ENCODE measurements at places on chromosomes 7 and 10.

DNA sequence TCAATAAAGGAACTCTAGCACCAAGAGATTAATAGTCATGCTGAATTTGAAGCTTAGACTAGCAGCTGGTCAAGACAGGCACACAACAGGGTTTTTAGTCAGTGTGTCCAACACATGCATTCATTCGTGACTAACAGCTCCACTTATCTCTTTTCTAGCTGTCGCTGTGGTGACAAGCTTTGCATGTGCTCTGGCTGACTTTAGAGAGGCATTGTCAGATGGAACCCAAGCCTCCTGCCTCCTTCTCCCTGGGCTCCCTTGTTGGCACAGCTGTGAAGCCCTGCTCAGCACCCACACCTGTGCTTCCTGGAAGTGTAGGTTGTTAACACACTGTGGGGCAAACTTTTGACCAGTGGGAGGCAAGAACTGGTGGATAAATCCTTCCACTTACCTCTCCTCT lies 9.8 kb upstream of the AGK start:
- DNase-seq = no peak

- no peak for DNase-seq
Measured at GRCh38 chr7:150370612-150371071, 2.0 kb downstream of the REPIN1 start.

DNA sequence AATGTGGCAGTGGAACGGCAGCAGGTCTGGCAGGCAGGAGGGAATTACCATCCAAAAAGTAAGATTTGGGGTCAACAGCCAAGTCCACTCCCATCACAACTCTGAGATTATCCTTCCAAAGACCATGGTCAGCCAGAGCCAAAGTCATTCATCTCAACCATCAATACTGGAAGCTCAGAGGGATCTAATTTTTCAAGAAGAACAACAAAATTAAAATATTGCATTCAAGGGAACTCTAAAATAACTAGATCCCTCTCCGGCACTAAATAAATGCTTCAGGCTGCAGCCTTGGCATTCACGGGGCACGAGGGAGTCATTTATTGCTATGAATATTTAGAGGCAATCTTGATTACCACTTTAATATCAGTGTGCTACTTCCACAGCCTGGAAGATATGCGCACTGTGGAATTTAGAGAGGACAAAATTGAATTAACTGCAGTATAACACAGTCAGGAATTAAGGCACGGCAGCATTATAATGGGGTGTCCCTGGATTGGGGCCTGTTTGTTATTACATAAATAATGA lies 102.0 kb downstream of the ADAM12 start:
- DNase-seq = no peak

DNA sequence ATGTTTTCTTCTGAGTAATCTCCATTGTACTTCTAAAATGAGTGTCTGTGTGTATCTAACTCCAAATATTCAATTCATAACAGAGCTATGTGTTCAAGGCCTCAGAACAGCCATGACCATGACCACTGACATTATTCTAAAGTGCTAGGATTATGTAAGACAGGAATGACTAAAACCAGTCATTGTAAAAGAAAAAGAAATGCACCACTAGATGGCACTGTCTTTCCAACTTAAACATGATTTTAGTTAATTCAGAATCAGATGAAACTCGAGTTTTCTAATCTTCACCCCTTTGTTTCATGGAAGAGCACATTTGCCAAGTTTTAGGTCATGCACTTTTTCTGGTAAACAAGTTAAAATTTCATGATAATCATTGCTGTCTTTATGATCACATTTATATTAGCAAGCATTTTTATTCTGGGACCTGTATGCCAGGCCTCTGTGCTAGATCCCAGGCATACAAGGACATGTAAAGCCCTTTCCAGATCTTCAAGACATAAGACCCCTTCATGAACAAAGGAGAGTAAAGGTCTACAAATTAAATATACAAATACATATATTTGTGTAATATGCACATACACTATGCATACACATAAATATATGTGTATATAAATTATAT lies 26.1 kb upstream of the RSU1 start:
- DNase-seq = peak; percentile 52

DNA sequence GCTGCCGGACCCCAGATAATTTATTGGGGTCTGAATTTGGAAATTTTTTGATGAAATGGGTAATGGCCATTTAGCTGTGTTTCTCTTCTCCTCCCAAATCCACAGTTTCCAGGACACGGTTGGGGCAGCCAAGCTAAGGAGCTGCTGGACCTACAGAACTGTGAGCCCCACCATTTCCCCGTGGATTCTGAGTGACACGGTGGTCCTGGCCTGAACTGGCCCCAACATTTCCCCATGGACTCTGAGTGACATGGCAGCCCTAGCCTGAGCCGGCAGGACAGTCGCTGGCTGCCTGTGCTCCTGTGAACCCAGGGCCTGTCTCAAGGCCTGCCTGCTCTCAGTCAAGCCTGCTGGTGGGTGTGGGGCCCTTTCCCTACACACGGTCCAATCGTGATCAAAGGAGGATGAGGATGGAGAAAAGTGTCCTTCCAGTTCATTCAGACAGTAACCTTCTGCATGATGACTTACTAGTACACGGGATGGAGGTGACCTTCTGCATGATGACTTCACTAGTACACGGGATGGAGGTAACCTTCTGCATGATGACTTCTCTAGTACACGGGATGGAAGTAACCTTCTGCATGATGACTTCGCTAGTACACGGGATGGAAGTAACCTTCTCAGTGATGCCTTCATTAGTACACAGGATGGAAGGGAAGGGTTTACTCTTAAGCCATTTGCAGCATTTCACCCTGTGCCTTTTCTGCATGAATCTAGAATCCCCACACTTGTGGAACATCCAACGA lies 359.9 kb downstream of the GLRX3 start:
- DNase-seq = no peak
